Activated effector memory CD4-positive, alpha-beta T cell treated with Interleukin-2 at 50 U/mL for 16 hours (primary cell): ENCODE measurements at places on chromosomes 2 and 18.

DNA sequence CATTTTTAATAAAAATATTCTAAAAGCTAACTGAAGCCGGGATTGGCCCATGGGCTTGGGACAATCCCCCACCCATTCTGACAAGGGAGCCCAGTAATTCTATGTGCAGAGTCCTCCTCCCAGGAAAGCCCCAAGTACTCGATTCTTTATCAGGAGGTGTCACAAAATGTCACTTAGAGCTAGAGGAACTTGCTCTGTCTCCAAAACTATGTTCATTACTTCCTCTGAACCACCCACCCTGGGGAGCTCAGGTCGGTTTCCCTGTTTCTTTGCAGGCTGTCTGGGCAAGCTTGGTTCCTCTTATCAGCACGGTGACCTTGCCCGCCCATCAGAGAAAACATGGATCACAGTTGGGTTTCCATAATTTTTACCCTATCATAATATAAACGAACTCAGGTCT, 430.6 kb upstream of the ID2 start:
- no peak for DNase-seq

DNA sequence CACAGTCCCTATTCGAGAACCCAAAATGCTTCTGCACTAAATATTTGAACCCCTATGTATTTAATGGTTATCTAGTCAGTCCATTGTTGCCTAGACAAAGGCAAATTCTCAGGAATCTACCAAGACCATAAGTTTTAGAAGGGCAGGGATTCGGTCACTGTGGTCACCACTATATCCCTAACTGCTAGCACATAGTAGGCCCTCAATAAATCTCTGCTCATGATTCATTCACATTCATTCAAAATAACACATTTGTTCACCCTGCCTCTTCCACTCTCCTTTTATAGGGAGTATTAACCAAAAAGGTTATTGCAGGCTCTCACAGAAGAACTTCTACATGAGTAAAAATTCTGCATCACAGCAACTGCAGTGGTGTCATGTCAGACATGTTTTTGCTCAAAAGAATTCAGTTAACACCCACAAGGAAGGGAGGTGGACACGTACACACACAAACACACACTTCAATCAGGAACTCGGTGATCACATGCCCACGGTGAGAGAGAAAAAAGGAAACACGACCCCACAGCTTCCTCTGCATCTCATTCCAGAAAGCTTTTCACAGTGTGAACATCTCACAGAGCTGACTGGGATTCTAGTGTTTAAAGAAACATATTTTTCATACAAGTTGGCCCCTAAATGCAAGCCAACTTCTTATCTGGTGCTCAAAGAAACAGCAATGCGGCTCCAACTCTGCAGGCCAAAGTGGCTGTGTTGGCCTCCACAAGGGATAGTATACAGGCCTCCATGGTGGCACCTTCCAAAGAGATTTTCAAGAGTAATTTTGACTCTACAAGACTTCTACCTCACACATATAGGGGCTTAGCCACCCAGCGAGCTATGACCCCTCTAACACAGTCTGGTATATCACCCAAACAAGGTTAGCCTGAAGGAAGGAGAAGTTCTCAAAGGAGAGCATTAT, 98.0 kb downstream of the ANKRD44 start:
- DNase-seq: no peak

GRCh38 chr2:40448476-40449079, 3.3 kb downstream of the SLC8A1 start:
- DNase-seq: no peak

DNA sequence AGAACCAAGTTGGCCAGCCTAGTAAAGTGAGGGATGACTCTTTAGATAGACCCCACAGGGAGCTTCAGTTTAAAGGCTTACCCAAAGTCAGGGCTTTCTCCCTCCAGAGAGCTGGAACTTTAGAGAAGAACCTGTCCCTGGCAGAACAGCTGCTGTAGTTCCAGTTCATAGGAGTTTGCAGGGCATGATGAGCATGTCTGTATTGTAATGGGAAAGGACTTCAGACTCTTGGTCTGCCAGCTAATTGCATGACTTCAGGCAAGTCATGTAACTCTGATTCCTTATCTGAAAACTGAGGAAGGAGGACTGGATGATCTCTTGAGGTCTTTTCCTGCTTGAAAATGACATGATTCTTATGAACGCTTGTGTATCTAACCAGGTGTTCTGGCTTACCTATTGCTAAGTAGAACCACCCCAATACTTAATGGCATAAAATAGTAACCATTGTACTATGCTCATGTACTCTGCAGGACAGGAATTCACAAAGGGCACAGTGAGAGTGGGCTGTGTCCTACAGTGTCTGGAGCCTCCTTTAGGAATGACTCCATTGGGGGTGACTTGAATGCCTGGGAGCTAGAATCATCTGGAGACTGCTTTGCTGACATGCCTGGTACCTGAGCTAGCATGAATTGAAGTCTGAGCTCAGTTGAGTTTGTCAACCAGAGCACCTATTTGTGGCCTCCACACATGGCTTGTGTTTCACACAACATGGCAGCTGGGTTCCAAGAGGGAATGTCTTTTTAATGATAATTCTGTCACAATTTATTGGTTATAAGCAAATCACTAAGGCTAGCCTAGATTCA, 18.9 kb downstream of the SP5 start:
- no peak for DNase-seq

GRCh38 chr2:162646794-162647193, 191.8 kb downstream of the KCNH7 start:
- no peak for DNase-seq

GRCh38 chr18:37322492-37323035, 243.0 kb downstream of the CELF4 start:
- DNase-seq: no peak

DNA sequence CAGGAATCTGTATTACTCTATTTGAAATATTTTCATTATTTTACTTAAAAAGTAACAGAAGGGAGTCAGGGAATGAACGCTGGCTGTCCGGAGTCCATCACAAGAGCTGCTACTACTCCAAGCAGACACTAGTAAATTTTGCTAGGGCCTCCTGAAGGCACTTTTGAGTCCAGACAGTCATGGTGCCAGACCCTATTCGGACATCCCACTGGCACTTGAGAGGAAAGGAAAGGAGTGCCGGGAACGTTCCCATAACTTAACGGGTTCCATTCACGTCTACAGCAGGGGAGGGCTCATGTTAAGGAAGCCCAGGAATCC, 563 bp upstream of the GMCL1 start:
- DNase-seq: no peak

- DNase-seq: no peak
These were observed 22.9 kb downstream of the ACVR1 start for GRCh38 chr2:157853211-157853610.

DNA sequence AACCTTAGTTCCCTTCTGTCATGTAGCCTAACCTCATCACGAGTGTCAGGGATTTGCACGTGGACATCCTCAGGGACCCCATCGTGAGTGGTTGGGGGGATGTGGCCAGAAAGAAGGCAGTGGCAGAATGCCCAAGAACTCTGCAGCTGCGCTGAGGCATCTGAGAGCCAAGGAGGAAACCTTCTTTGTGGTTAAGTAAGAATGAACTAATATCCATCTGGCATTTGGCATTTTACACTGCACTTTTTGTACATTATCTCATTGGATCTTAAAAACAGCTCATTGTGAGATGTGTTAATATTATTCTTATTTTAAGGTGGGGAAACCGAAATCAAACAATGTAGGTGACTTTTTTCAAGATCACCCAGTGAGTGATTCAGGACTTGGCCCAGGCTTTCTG, 32.6 kb upstream of the APCDD1 start:
- DNase-seq: no peak

DNA sequence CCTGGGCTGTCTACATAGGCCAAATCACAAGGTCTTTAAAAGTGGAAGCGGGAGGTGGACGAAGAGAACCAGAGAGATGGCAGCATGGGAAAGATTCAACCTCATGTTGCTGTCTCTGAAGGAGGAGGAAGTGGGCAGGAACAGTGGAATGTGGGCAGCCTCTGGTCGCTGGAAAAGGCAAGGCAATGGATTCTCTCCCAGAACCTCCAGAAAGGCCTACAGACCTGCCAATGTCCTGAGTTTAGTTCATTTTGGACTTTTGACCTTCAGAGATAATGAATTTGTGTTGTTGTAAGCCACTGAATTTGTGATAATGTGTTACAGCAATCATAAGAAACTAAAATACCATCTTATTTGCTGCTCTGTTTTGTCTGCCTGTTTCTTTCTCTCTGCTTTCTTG, 122.5 kb downstream of the RNF152 start:
- no peak for DNase-seq

DNA sequence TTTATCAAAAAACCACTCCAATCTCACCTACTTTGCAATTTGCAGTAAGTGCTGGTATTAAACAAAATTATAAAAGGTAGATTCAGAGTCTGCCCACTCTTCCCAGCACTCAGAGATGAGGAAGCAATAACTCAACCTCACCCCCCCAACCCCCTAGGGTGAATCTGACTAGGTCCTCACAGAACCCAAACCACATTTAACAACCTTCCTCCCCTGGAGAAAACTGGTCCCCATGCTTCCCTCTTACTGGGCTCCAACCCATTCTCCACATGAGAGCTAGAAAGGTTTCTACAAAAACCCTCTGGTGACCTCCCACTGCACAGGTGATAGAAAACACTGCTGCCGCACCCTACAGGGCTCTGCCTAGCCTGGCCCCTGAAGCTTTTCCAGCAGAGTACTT, 40.5 kb upstream of the BMP10 start:
- DNase-seq: no peak

DNA sequence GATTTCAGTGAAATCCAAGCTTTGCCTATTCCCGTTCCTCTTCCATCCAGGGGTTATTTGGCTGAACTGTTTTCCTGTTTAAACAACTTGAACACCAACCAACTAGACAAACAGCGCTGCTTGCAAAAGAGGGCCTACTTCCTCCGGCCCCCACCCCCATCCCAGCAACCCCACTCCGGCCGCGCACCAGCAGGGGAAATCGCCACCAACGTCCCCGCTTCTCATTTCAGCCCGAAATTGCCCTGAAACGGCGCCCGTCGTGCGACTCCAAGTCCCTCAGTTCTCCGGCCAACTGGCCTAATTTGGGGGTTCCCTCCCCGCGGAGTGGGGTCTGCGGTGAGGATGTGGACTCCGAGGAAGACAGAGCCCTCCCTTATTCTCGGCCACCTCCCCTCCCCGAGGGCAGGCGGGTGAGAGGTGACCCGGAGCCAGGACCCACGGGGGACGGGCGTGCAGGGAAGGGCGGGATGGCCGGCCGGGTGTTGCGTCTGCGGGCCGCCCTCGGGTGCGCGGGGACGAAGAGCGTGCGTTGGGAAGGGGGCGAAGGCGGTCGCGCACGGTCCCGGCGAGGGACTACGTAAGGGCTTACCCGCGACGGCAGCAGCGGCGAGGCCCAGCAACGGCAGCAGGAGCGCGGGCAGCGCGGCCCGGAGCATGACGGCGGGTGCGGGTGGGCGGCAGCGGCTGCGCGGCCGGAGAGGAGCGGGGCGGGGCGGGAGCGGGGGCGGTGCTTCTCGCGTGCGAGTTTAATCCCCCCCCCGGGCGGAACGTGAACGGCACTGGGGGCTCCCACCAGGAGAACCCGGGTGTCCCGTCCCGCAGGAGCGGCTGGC, at the start of gene CD302:
Gene CD302, minus strand, starts transcription at position 666 of the 833 bp plus-strand sequence. Its CDS starts 10 bp downstream, at position 656.
- DNase-seq: no peak
